ENCODE measurements at places on chromosomes 1 and 21.

DNA sequence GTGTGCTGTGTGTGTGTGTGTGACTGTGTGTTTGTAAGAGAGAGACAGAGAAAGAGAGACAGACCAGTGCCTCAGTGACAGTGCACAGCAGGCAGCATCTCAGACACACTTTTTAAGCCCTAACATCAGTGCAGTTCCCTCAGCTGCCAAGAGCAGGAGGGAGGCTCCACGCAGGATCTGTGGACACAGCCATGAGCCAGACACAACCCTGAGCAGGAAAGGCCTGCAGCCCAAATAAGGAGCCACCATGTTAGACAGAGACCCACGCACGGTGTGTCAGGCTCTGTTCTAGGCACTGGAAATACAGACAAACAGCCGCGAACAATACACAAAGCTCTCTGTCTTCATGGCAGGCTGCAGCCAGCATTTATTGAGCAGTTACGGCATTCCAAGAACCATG, 445.5 kb downstream of the MATN1 start:
- no peak for DNase-seq

- peak; percentile 26 for DNase-seq
Measured at GRCh38 chr1:22526098-22526497, 37.2 kb upstream of the EPHA8 start.

- DNase-seq: no peak
Measured at GRCh38 chr21:27201197-27201596, 234.3 kb upstream of the ADAMTS5 start.

DNA sequence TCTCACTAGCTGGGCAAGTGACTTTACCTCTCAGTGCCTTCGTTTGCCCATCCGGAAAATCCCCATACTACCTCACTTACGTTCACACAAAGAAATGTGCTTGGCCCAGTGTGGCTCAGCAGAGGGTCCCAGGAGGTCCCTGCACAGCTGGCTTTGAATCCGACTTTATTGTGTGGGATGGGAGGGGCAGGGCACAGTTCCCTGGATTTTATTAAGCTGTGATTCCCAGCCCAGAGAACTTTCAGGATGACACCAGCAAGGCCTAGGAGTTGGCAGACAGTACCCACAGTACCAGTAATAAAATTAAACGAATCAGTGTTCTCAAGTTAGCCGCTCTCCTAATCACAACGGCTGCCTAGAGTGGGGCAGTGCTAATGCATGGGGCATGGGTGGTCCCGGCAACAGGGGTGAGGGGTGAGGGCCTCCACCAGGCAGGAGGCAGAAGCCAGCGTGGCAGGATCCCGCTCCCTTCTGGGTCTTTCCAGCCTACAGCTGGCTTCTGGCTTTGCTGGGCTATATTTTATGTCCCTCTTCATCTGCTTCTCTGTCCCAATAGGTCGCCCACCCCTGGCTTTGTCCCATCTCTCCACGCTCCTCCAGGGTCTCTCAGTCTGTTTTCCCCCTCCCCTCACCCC, 74.9 kb downstream of the VWA5B1 start:
- no peak for DNase-seq

GRCh38 chr1:231686384-231686783, 59.8 kb downstream of the DISC1 start:
- DNase-seq: no peak

DNA sequence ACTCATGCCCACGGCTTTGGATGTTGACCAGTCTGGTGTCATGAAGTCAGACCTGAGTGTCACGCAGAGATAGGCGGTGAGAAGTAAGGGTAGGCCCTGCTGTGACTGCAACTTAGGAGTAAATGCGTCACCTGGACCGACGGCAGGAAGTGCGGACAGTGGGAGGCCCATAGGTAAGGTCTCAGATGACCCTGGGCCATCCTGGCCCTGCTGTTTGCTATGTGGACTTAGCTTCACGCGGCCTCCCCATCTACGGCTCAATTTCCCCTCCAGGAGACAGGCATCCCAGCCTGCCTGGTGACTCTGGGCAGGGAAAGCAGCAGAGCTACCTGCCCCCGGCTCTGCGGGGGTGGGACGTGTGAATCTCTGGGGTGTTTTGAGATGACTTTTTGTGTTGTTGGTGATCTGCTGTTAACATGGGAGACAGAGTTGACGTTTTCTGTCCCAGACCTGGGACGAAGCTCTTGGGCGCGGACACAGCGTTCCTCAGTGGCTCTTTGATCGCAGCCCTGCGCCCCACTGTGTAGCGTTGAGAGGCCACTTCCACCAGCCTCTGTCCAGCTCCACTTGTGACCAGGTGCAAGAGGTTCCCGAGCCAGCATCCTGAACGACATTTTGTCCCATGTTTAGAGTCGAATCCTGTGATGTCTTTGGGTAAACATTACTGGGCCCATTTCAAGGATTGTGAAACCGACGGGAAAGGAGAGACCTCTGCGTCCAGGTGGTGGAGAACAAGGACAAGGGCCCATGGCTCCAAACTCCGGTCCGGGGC, 39.9 kb downstream of the CRYAA start:
- no peak for DNase-seq

- DNase-seq: no peak
Measured at GRCh38 chr1:195903203-195903602, 705.0 kb downstream of the KCNT2 start.

DNA sequence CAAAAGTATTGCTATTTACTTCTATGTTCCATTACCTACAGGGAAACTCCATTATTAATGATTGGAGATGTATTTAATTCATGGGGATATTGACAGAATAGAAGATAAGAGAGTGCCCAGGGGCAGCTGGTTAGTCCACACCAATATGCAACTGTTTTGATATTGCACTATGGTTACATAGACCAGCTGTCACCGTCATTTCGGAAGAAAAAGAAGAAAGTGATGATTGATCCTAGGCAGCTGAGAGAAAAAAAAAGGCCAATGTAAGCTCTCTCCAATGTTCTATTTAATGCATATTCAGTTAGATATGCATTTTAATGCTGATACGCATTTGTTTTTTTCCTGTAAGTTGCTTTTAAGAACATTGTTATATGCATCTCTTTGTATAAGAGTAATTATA, 1367.2 kb downstream of the KCNT2 start:
- no peak for DNase-seq

DNA sequence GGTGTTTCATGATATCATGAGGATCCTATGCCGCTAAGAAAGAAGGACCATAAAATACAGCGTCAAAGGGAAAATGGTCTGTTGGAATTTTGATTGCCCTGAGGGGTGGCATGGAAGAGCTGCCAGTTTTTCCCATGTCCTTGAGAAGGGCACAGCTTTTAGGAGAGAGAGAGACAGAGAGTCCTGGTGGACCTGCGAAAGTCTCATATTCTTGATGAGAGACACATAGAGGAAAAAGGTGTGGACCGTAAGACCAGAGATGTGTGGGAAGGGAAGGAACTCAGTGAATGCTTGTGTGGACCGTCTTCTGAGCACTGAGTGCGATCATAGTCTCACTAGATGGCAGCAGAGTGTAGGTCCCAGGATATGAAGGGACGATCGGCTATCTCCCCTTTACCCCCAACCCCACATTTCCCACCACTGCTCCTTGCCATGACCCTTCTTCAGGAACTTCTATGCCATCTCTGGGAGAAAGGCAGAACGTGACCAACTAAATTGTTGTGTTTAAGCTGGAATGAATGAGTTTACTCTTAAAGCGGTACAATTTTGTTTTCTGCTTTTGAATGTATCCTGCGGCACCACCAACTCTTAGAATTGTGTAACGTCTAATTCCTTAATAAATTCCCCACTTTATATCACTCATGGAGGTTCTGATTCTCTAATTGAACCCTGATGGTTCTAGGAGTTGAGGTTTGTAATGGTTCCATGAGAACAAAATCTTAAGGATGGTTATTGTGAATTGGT, 117.7 kb downstream of the CTH start:
- DNase-seq: peak; percentile 20

DNA sequence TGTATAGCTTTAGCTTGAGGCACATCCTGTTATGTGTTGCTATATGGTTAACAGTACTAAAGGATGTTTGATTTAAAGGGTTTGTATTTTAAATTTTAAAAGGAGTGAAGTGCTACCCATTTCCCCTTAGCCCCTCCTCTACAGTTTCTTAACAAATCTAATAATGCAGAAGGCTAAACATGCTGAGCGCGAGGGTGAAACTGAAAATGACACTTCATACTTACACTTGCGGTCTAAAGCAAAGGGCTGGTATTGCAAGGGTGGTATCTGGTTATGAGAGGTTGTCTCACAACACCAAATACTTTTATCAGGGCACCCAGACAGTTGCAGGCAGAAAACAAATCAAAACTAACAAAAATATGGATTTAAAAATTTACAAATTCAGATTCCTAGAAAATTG, 172.3 kb downstream of the SIPA1L2 start:
- DNase-seq: no peak

GRCh38 chr21:42164818-42165217, 54.1 kb upstream of the ABCG1 start:
- no peak for DNase-seq

DNA sequence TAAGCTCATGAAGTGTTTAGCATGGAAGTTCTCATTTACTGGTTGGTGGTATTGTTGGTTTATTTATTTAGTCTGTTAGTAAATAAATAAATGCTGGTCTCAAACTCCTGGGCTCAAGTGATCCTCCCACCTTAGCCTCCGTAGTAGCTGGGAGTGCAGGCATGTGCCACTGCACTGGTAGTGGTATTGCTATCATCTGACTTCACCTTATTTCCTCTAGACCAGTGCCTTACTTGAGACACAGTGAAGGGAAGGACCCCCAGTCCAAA, 1.4 kb upstream of the SLC2A1 start:
- no peak for DNase-seq

DNA sequence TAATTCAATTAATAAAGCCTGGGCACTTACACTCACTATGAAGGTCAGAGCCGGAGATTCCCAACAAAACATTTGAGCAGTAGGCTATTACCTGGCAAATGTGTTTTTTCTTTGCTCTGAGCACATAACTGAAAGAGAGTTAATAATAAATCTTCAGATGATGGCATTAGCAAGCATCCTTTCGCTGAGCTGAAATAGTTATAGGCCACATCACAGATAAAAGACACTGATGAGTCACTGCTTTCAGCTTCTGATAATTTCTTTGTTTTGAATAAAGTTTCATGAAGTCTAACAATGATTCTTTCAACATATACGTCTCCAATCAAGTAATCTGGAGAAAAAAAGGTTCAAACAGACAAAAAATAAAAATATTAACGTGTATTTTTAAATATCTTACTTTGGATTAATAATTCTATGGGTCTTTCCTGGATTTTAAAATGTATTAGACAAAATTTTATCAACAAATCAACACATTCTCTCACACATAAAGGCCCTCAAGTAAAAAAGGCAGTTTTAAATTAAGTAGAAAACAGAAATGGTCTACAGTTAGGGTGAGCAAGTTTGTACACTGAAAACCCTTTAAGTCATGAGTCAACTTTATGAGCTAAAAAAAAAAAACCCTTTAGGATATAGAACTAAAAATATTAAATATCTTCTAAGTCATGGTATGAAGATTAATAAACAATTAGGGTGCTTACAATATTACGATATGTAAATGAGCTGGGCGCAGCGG, 33.1 kb downstream of the LTN1 start:
- no peak for DNase-seq

DNA sequence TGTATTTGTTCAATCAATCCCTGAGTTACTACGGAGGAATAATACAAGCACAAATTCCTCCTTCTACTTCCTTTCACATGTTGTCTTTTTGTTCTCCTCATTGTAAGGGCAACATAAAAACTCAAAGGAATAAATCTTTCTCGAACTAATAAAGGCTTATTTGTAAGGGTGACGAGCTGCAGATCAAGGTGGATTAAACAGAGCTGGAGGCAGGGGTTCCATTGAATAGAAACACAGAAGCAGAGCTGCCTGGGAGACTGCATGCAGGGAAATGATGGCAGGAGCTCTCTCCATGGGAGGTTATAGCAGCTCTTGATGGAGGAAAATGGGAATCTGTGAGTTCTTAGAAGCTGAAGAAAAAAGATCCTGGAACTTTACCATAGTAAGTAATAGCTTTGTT, 160.2 kb downstream of the CYYR1 start:
- DNase-seq: no peak

- DNase-seq: no peak
Measured at GRCh38 chr1:165174491-165174890, 182.0 kb downstream of the LMX1A start.

GRCh38 chr1:234408757-234409156, 35.5 kb downstream of the COA6 start:
- no peak for DNase-seq

DNA sequence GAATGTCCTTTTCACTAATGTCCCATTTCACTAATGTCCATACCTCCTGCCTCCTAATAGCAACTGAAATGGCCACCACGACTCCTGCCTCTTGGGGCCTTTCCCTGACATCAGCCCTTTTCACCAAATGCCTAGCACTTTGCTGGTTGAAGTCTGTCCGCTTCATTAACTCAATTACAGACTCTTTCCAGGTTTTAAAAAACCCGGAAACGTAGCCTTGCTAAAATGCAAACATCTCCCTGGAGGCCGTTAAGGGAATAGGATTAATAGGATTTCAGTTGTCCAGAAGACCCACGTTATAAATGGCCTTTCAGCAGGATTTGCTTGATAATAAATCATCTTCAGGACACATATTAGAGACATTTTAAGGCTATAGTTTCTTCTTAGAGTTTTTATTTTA, 25.7 kb upstream of the ERO1B start:
- DNase-seq: no peak

DNA sequence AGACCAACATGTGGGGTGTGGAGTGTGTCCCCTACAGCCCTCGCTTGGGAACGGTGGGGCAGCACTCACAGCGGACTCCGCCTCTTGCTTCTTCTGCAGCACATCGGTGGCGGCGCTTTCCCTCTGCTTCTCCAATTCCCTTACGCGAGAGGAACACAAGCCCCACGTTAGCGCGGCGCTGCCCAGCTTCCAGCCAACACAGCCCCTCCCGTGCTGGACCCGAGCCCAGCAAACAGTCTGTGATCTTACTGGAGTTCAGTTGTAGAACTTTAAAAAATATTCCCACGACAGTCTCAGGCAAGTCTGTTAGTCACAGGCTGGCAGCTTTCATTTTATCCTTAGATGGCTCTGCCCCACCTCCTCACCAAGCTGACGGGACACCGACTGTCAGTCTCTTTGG, 13.6 kb downstream of the THAP3 start:
- DNase-seq: no peak

DNA sequence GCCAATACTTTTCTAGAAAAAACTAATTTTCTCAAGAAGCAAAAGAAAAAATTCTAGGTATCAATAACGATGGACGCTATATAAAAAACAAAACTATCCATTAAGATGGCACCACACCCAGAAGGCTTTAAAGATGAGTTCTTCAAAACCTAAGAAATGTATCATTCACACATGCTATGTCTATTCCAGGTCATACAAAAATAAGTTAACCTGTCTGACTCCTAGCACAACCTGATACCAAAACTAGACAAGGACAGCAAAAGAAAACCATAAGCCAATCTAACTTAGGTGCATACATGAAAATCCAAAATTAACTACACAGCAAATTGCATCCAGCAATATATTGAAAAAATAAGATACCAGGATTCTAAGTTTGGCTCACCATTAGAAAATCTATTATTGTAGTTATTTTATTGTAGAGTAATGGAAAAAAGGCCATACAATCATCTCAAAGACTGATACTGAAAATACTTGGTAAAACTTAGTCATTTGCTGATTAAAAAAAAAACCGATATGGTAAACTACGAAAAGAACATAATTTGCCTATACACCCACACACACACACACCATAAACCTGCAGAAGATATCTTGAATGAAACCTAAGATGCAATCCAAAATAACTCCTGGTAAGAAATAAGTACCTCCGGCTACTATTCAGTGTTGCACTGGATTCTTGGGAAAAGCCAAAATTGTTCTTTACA, 55.0 kb downstream of the TRAF5 start:
- no peak for DNase-seq

GRCh38 chr21:41074396-41075184, 93.4 kb upstream of the BACE2 start:
- no peak for DNase-seq

GRCh38 chr1:28577738-28578536, 14.1 kb upstream of the RAB42 start:
- no peak for DNase-seq

All from NCI-H1092 treated with DMSO at 0.1 percent for 48 hours (cell line).